Epithelial cell of proximal tubule (primary cell): ENCODE measurements at places on chromosomes 3 and 15. TPM values are rescaled to one million over a fixed set of nuclear protein-coding genes. Genes with fewer than 3 reads are reported as not detected.

Gene BCL2A1
- total RNA-seq: 1.2 and 3.5 TPM in 2 replicates

Gene SLC15A2
- 0.22 and 0.40 TPM in 2 replicates for total RNA-seq

Gene TMEM158
- 5.0 and 5.7 TPM in 2 replicates for total RNA-seq

Gene CASR
- total RNA-seq: 0.06 TPM in 1 of 2 replicates, not detected in the other

Gene AQP9
- total RNA-seq: not detected in 2 replicates

Gene PAK6
- 4.5 and 7.1 TPM in 2 replicates for total RNA-seq
